ENCODE measurements at places on chromosomes 3 and 15.

DNA sequence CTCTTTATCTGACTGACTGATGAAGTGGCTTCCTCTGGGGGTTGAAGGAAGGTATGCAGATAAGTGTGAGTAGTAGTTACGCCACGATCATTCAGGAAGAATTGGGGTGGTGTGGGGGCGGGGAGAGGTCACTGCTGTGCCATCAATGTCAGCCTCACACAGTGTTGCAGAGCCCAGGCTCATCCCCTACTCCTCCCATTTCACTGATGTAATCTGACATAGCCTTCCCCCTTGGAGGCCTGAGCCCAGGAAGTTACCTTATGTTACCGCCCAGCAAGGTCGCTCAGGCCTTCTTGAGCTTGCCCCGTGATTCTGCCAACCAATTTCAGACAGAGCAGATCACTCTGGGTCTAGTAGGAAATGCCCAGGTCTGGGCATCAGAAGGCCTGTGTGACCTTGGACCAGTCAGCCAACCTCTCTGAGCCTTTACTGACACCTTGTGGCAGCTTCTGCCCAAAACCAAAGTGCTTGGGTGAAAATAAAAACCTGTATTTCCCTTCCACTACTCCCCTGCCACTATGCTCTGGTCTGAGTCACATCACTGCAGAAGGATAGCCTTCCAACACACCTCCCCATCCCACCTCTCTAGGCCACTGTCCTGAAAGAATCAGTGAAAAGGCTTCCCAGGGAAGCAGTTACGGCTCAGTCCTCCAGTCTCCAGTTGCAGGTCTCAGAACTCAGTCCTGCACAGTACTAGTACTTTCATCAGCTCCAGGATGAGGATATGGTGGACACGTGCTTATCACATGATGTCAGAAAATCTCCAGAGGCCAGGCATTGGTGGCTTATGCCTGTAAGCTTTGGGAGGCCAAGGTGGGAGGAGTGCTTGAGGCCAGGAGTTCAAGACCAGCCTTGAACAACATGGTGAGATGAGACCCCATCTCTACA, 28.1 kb upstream of the INSYN1 start:
- peak; percentile 32 for ATAC-seq

- ATAC-seq, result peak; percentile 97
These were observed 903 bp downstream of the SLC25A38 start for GRCh38 chr3:39383881-39384664.

GRCh38 chr3:125191730-125192129, 20.8 kb downstream of the SLC12A8 start:
- ATAC-seq, result no peak

DNA sequence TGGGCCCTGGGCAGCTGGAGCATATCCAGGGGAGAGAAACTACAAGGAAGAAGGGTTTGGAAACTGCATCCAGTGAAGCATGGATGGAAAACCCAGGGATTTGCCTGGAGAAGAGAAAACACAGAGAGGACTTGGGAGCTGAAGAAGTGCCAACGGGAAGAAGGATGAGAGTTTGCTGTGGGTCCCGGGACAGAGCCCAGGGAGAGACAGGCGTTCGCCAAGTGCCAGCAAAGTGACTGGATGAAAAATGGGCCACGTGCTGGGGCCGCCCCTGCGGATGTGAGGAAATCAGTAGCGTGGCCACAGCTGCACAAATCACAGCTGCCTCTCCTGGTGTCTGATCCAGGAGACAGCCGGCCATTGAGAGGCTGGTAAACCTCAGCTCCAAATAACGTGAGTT, 70.4 kb downstream of the HES1 start:
- ATAC-seq, result peak; percentile 45

DNA sequence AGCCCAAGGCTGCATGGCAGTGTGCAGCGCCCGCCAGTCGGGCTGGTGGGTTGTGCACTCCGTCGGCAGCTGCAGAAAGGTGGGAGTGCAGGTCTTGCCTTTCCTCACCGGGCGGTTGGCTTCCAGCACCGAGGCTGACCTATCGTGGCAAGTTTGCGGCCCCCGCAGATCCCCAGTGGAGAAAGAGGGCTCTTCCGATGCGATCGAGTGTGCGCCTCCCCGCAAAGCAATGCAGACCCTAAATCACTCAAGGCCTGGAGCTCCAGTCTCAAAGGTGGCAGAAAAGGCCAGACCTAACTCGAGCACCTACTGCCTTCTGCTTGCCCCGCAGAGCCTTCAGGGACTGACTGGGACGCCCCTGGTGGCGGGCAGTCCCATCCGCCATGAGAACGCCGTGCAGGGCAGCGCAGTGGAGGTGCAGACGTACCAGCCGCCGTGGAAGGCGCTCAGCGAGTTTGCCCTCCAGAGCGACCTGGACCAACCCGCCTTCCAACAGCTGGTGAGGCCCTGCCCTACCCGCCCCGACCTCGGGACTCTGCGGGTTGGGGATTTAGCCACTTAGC, 4.3 kb downstream of the ISL2 start:
- peak; percentile 51 for ATAC-seq

GRCh38 chr3:24985668-24986067, 442.4 kb upstream of the RARB start:
- ATAC-seq, result no peak

DNA sequence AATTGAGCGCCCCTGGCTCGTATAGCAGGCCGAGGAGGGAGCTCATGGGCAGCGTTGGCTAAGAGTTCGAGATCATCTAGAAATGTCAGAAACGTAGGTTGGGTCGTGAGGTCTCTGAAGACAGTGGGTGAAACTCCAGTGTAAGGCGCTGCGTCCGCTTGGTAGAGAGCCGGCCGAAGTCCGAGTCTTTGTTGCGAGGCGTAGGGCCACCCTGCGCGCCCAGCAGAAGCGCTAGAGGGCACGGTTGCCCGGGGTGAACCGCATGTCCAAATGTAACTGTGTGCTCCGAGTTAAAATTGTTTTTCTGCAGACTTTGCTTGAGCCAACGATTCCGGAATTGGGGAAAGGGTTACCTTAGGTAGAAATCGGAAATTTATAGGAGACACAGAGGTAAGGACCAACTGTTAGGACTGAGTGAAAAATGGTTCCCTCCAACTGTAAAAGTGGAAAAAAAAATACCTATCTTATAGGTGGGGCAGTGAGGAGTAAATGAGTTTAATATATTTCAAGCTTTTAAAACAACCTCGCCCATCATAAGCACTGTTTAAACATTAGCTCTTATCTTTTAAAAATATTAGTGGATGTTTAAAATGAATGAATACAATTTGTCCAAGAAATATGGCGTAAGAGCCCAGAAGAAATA, 993 bp upstream of the SIAH2 start:
- peak; percentile 11 for ATAC-seq

- no peak for ATAC-seq
These were observed 50.6 kb downstream of the RPL39L start for GRCh38 chr3:187088701-187089100.

GRCh38 chr3:171784937-171785336, 25.3 kb downstream of the PLD1 start:
- ATAC-seq, result no peak

GRCh38 chr3:42601896-42602581, 1.6 kb downstream of the NKTR start:
- no peak for ATAC-seq

GRCh38 chr3:32662647-32663046, 22.3 kb upstream of the CNOT10 start:
- ATAC-seq, result no peak

DNA sequence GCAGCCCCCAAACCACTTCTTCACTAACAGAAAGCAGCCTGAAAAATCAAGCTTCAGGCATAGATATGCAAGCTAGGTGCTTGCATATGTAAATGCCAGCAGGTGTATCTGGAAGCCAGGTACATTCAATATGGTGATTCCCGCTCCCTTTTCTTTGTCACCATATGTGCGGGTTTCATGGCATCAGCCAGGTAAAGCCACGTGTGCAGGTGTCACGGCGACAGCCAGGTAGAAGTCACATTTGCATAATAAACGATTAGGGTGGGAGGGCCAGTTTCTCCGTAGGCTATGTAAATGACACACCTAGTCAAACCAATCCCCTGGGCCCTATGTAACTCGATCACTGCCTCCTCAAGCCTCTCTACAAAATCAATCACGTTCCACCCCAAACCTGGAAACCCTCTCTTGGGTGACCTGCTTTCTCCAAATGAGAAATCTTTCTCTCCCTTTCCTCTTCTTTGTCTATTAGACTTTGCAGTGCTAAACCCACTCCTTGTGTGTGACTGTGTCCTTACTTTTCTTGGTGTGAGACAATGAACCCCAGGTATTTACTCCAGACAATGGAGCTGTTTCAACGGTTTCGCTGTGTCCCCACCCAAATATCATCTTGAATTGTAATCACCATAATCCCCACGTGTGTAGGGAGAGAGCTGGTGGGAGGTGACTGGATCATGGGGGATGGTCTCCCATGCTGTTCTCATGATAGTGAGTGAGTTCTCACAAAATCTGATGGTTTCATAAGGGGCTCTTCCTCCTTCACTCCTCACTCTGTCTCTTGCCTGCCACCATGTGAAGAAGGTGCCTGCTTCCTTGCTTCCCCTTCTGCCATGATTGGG, 44.6 kb downstream of the ONECUT1 start:
- no peak for ATAC-seq

DNA sequence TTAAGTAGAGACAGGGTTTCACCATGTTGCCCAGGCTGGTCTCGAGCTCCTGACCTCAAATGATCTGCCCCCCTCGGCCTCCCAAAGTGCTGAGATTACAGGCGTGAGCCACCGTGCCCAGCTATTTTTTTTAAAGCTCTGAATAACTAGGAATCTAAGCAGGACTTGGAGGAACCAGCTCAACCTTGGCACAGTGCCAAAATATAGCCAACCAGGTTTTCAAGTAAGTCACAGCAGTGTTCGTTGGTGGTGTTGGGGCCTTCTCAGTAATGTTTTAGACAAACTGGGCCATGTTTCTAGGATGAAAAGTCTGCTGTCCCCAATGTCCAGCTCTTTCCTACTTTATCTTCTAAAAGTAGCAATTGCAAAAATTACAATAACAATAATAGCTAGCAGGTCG, 6.4 kb upstream of the ADAM10 start:
- ATAC-seq, result no peak

GRCh38 chr3:11140713-11141104, 13.6 kb upstream of the HRH1 start:
- no peak for ATAC-seq

GRCh38 chr3:195030791-195031321, 240.1 kb downstream of the XXYLT1 start:
- peak; percentile 83 for ATAC-seq

DNA sequence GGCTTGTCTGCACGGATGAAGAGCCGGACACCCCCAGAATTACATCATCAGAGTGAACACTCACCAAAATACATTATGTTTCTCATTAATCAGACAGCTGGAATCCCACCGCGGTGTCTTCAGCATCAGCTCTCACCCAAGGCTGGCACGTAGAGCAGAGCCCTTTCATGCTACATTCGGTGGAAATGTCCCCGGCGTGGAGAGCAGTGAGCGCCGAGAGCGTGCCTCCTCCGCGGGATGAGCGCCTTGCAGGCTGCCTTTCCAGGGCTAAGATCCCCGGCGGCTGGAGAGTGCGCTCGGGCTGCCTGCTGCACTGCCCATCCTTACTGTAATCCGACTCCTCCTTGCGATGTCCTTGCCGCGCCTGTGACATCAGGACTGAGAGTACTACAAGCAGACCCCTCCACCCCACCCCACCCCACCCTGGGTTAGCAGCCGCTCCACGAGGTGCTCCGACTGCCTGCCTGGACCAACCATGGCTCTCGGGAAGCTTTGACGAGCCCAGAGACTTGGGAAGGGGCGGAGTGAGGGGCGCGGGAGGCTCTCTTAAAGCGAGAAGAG, at the start of gene ZNF385D:
Gene ZNF385D, minus strand, starts transcription at position 380 of the 561 bp plus-strand sequence. Its CDS starts 294 bp downstream, at position 86.
- no peak for ATAC-seq

- ATAC-seq, result no peak
These were observed 5.1 kb downstream of the DPH6 start for GRCh38 chr15:35540885-35541284.

- no peak for ATAC-seq
These were observed 35.4 kb downstream of the MCTP2 start for GRCh38 chr15:94266789-94267188.

- ATAC-seq, result no peak
These were observed 375 bp downstream of the CLCN2 start for GRCh38 chr3:184360929-184361531.

- ATAC-seq, result no peak
These were observed 616 bp upstream of the IGDCC4 start for GRCh38 chr15:65423150-65423975.

DNA sequence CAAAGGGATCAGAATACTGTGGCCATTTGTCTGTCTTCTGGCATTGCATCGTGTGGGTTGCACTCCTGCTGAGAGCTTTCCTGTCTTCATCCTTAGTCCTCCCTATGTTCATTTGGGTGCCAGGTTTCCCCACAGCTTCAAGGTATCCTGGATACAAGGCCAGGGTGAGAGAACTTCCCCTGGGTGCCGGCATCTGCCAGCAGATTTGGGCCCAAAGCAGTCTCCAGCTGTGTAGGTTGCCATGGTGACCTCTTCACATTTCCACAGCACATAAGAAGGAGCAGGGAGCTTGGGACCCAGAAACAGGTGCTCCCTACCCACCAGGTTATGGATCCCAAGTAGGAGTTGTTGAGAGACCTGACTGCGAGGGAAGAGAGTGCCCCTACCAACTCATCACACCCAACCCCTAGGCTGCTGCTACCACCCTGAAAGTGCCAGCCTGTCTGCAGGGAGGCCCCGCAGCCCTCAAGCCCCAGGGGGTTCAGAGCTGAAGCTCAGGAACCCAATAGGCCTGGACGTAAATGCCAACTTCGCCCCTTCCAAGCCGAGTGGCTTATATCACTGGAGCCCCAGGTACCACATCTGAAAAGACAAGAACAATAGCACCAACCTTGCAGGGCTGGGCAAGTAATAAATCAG, 19.9 kb downstream of the TTC21A start:
- no peak for ATAC-seq

DNA sequence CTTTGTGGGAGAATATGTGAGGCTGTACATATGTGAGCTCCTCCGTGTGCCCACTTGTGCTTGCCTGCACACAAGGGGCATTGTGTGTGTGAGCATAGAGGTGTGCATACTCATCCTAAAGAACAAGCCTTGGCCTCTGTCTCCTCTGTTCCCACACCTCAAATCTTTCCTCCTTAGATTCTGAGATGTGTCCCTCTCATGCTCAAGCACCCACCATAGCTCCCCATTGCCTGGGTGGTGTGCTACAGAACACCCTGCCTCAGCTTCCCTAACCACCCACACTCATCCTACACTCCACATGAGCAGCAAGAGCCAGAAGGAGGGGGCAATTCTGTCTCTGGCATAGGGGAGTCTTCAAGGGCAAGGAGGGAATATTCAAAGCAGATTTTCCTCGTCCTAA, 27.7 kb downstream of the LINGO1 start:
- ATAC-seq, result no peak

DNA sequence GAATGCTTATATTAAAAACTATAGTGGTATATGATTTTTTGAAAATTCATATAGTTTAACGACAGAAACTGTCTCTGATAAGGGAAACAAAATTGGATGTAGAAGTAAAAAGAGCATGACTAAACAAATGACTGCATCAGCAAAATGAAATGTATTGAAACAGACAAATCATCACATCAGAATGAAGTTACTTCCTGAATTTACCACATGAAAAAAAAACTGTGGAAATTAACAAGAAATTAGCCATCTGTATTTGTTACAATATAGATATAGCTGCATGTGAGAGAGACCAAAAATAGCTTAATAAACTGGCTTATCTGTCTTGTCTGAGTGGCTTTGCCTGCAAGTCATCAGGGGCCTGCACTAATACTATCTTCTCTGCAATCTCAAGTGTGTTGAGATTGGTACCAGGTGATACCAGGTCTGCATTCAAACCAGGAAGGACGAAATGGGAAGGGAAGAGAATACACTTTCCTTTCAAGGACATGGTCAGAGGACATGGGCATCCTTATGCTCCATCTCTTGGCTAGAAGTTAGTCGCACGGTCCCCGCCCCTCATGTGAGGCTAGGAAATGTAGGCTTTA, 388.7 kb downstream of the GRM7 start:
- no peak for ATAC-seq

Data from esophagus mucosa (tissue), 1 donor.